Ovary (tissue), 10 donors: ENCODE measurements at places on chromosomes 6 and 20. TPM values are rescaled to one million over a fixed set of nuclear protein-coding genes. Genes with fewer than 3 reads are reported as not detected.

DNA sequence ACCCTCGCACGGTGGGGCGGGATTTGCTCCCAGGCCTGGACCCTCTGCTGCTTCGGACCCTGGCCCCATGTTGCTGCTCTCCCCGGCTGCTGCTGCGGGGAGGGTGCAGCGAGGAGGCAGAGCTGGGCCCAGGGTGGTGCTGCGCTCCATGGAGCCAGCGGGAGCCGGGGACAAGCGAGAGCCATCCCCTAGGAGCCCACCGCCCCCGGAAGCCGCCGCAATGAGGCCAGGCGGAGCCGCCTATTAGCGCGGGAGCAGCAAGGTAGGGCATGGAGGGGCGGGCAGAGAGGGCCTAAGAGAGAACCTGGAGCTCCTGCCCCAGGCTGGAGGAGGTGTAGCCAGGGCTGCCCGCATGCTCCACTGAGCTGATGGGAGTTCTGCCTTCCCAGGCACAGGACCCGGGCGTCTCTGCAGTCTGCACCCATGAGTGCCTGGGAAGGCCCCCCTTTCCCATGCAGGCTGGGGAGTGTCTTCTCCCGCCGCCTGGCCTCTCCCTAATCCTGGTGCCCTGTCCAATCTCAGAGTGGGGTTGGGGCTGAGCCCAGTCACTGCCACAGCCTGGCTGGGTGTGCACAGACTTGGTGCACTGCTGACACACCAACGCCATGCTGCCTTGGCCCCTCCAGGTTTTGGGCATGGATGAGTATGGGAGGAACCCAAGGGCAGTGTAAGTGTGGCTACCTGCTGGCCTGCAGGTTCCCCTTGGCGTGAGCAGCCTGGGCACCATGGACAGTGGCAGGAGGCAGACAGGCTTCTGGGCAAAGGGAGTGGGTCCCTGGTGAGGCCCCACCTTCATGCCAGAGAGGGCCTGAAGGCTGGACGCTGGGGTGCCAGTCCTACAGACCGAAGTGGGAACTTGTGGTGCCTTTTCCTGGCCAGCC, 360.6 kb upstream of the MAP3K7 start:
- H3K27me3 ChIP-seq = no peaks in the 10 kb centered on the region
- H3K4me1 ChIP-seq = no peaks in the 10 kb centered on the region
- H3K27ac ChIP-seq = no peak overlapping the region

Gene SLC22A2
- not detected for total RNA-seq

Gene FOXA2
- 1.3 TPM for total RNA-seq

Gene E2F1
- 7.6 TPM for total RNA-seq

DNA sequence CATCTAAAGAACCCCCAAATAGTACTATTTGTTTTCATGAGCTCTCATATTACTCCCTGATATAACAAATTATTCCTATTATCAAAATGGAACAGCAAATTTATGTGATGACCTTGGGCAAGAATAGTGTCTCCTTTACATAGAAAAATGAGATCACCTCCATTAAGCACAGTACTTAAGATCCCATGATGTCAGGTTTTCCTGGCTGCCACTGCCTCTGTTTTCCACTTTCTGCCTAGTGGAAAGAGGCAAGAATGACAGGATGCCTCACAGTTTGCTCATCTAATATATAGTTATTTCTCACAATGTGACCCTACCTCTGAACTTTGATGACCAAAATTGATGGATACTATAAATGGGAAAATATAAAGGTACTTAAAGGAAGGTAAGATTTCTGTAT, 260.1 kb upstream of the SGK1 start:
- H3K27me3 ChIP-seq = no peaks in the 10 kb centered on the region
- no peaks in the 10 kb centered on the region for H3K36me3 ChIP-seq
- H3K4me1 ChIP-seq = no peaks in the 10 kb centered on the region

Gene DACT2
- total RNA-seq = not detected

DNA sequence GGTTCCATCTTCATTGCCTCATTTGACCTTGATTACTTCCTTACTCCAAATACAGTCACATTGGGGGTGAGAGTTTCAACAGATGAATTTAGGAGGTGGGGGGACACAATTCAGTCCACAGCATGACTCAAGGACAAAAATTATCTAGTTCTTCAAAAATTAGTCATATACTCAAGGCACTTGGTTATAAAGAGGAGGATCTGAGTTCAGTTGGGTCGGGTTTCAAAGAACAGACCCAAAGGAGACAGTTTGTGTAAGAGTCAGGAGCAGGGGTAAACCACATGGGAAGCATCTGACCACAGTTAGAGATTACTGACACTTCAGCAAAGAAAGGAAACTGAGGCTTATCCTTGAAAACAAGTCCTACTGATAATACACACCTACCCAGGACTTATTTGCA, 138.0 kb downstream of the TBC1D7 start:
- H3K36me3 ChIP-seq = no peaks in the 10 kb centered on the region
- no peak overlapping the region for H3K4me3 ChIP-seq
- no peaks in the 10 kb centered on the region for H3K27me3 ChIP-seq
- H3K4me1 ChIP-seq = no peaks in the 10 kb centered on the region

Gene BHLHE23
- not detected for total RNA-seq

DNA sequence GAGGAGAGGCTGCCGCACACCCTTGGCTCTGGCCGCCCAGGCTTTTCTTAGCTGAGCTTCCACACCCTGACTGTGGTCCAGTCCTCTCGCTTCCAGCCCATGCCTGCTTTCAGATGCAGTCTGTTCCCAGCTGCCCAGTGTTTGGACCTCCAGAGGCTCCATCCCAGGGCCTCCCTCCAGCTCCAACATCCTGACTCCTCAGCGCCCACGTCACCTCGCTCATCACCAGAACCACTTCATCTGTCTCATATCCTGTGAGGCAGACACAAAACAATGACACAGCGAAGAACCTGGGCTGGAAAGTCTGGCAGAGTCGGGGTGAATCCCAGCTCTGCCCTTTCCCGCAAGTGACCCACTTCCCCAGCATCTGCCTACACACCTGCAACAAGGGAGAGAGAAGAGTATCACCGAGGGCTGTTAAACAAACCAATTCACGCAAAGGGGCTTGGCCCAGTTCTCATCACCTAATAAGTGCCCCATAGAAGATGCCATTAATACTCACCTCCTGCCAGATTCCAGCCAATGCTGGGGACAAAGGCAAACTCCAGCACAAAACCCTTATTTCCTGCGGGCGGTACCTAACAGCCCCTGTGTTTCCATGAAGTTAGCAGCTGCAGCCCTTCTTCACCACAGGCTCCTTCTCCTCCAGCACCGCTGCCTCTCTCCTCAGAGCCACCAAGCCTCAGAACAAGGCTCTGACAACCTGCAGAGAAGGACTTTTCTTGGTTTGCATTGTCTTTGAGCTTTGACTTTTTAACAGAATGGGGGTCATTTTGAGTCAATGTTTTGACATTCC, 133.4 kb upstream of the CDH4 start:
- H3K4me1 ChIP-seq = no peaks in the 10 kb centered on the region
- H3K27me3 ChIP-seq = no peaks in the 10 kb centered on the region
- no peak overlapping the region for H3K27ac ChIP-seq
- no peak for DNase-seq
- no peak overlapping the region for H3K4me3 ChIP-seq
- H3K36me3 ChIP-seq = no peaks in the 10 kb centered on the region

DNA sequence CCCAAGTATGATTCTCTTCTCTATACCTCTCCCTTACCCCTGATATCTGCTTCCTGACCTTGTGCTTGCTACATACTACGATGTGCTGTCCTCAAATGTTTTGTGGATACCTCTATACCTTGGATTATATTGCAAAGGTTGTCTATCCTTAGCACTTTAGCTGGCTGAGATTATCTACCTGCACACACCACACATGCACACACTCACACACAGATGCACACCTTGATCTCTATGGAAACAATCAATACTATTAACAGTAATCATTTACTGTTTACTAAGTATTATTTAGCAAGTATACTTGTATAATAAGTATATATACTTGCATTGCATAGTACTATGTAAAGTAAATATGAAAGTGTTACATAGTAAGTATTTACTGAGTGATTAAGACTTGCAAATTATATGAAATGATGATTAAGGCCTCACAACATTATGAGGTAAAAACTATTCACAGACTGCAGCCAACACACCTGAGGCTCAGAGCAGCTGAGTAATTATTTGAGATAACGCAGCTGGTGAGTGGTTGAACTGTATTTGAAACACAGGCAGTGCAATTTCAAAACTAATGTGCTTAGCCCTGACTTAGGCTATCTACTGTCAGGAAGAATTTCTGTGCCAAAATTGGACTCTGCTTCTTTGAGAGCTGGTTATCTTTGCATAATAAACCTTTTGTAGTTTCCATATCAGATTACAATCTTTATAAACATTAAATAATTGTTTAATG, 699.9 kb downstream of the FRK start:
- H3K36me3 ChIP-seq = no peaks in the 10 kb centered on the region
- H3K27me3 ChIP-seq = no peaks in the 10 kb centered on the region
- H3K27ac ChIP-seq = no peak overlapping the region
- no peak overlapping the region for H3K4me3 ChIP-seq
- no peak for DNase-seq
- no peaks in the 10 kb centered on the region for H3K4me1 ChIP-seq

Gene REM1
- 3.7 TPM for total RNA-seq

Gene SMLR1
- not detected for total RNA-seq

DNA sequence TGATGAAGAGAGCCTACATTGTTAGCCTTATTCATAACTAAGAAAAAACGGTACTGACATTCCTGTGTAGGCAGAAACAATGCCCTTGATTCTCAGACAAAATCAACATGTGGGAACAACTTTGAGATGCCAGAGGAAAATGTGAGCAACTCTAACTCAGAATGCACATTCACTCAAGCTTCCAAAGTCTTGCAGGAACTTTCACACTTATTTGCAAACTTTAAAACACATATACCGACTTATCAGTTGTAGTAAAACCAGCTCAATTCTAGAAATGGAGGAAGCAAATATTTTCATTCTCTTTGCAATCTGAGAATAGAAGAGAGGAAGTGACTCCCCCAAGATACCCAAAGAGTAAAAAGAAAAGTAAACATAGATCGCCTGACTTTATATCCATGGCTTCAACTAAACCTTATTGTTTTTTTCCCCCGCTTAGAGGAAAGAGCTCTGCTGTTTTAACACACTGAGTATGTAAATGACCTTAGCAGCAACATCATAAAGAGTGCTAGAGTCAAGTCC, 117.6 kb downstream of the EPB41L2 start:
- no peaks in the 10 kb centered on the region for H3K36me3 ChIP-seq
- no peaks in the 10 kb centered on the region for H3K27me3 ChIP-seq
- no peak for DNase-seq
- H3K4me1 ChIP-seq = peaks cover 2% of the 10 kb centered on the region
- H3K27ac ChIP-seq = no peak overlapping the region
- no peak overlapping the region for H3K4me3 ChIP-seq

Gene PAK5
- total RNA-seq = 0.07 TPM

- H3K4me1 ChIP-seq = peaks cover 5% of the 10 kb centered on the region
- no peak overlapping the region for H3K27ac ChIP-seq
- H3K36me3 ChIP-seq = no peaks in the 10 kb centered on the region
- no peak for DNase-seq
Observed at GRCh38 chr6:36989264-36989663, 3.3 kb upstream of the MTCH1 start.

Gene MOG
- not detected for total RNA-seq

DNA sequence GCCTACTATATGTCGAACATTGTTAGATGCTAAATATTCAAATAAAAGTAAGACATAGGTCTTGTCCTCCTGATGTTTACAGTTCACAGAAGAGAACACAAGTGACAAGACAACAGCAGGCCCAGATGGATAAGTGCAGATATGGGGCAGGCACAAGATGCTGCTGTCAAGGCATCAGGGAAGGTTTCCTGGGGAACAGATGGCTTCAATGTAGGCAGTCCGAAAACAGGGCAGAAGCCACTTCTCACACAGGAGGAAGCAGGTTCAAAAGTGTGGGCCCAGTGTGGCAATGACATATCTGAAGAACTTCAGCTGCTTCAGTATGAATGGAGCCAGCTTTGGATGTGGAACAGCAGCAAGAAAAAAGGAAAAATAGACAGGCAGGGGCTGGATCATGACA, 32.5 kb downstream of the HLA-DPB1 start:
- no peak overlapping the region for H3K27ac ChIP-seq
- no peak overlapping the region for H3K4me3 ChIP-seq
- H3K36me3 ChIP-seq = no peaks in the 10 kb centered on the region
- no peaks in the 10 kb centered on the region for H3K27me3 ChIP-seq
- H3K4me1 ChIP-seq = no peaks in the 10 kb centered on the region
- DNase-seq = no peak

DNA sequence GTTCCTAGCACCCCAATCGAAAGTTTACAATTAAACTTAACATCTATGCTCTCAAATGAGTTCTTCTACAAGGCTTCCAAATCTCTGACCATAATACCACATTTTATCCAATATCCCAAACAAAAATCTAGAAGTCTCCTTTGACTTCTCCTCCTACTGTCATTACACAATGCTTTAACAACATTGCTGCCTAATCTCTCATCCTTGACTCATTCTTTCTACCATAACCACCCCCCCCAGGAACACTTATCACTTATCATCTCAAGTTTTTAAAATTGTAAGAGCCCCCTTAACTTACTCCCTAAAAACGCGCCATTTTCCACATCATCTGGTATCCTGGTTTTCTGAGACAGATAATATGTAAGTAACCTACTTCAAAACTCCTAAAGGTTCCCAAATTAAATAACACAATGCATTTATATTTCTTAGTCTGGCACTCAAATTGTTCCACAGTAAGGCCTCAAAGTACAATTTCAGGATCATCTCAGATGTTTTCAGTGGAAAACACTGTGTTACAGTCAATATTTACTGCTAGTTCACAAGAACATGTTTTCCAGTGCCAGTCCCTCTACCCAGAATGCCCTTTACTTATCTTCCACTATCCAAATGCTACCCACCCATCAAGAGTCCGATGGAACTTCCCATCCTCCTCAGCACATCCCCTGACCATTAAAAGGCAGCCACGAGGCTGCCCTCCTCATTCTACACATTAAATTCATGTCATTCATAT, 308.2 kb upstream of the THEMIS start:
- no peak overlapping the region for H3K27ac ChIP-seq
- no peak overlapping the region for H3K4me3 ChIP-seq
- H3K4me1 ChIP-seq = no peaks in the 10 kb centered on the region

Gene SEMG2
- not detected for total RNA-seq

Gene EZR
- 214 TPM for total RNA-seq

DNA sequence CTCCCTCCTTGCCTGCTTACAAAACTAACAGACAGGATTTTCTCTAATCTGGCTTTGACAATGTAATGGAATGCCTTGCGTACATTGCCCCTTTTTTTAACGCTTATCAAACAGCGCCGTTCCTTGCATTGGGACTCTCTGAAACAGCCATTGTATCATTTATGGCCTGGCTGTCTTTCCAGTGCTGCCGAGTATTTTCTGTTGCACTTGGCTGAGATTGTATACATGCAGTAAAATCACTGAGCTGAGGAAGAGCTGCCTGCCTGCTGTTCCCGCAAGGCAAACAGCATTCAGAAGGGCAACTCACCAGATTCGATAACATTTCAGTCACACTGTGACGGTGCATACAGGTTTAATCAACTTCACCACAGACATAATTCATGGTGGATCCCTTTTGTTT, 106.0 kb downstream of the SH3BGRL2 start:
- no peaks in the 10 kb centered on the region for H3K27me3 ChIP-seq
- H3K36me3 ChIP-seq = no peaks in the 10 kb centered on the region
- H3K4me1 ChIP-seq = no peaks in the 10 kb centered on the region
- H3K27ac ChIP-seq = no peak overlapping the region
- DNase-seq = no peak
